Cardiac septum (tissue), 1 donor: ENCODE measurements at places on chromosomes 11 and 22. TPM values are rescaled to one million over a fixed set of nuclear protein-coding genes. Genes with fewer than 3 reads are reported as not detected.

MS4A15 gene
- not detected for total RNA-seq

ANKK1 gene
- total RNA-seq = 0.16 TPM

DNA sequence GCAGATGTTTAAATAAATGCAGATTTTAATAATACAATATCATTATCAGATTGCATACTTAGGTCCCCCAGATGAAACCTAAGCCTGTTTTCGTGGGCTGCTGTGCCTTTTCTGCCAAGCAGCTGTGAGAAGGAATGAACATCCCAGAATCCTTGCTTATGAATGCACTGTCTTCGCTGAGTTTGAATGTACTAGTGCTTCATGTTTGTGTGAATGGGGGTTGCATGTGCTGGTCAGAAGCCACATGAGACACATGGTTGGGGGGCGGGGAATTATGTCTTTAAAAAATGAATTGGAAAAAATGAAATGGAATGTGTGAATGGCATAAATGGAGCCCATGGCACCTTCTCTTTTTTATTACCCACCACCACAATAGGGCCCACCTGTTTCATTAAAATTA, 125.4 kb upstream of the HSD17B12 start:
- DNase-seq = no peak

DNA sequence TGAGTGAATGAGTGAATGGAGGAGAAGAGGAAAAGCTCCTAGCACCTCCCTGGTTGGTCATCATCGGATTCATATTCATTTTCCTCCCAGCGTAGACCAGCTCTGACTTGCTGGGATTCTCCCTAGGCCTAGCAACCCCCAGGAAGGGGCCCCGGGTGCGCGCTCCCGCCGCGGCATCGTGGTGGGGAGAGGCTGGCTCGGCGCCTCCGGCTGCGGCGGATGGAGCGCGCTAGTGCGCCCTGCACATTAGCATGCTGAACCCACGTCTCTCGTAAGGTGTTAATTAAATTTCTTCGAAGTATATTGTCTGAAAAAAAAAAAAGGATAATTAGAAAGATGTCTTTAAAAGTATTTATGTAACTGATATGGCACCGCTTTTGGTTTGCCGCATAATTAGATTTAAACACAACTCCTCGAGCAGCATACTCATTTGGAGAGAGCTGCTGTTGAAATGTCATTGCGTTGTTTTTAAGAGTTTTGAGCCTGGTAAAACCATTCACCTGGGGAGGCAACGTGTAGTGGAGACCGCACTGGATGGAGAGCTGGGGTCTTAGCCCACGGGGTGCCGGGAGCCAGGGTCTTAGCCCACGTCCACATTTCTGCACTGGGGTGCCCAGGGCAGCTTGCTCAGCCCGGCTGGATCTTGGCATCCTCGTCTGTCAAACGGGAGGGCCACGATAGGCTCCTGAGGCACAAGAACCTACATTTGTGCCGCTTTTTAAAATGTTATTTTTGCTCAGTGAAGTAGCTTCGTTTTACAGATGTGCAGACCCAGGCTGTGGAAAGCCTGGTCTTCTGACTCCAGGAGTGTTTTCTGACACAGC, 21.8 kb downstream of the MPPED1 start:
- no peak for DNase-seq

GRCh38 chr22:23271597-23271908, 91.2 kb downstream of the BCR start:
- no peak for DNase-seq

GRCh38 chr11:61696602-61697001, 16.4 kb downstream of the DAGLA start:
- DNase-seq = no peak
